ENCODE measurements at places on chromosomes 5 and 9. TPM values are rescaled to one million over a fixed set of nuclear protein-coding genes. Genes with fewer than 3 reads are reported as not detected.

Gene GHR
- 3.6 TPM for total RNA-seq

Gene PLEKHG4B
- total RNA-seq: 9.5 TPM

Gene FOXD4
- total RNA-seq: not detected

Gene SLC6A7
- total RNA-seq: 0.10 TPM
